RWPE1 (cell line): ENCODE measurements at places on chromosomes 2 and 18.

DNA sequence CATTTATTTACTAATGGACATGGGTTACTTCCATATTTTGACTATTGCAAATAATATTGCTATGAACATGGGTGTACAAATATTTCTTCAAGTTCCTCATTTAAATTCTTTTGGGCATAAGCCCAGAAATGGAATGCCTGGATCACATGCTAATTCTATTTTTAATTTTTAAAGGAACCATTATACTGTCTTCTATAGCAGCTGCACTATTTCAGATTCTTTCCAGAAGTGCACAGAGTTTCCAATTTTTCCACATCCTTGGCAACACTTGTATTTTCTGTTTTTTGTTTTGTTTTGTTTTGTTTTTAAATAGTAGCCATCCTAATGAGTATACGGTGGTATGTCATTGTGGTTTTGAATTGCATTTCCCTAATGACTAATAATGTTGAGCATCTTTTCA is 8.5 kb upstream of the RALBP1 start:
- no peak for DNase-seq

DNA sequence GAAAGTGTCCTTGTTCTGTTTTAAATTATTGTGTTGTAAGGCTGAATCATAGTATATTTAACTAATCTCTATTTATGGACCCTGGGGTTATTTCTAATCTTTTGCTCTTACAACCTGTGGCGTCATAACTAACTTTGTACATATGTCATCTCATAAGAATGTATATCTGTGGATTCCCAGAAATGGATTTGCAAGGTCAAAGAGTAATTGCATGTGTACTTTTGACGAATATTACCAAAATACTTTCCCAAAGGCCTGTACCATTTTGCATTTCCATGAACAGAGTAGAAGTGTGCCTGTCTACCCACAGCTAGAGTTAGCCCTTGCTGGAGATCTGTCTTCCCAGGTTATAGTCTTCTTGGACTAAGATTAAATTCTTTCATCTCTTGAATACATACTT is 42.8 kb downstream of the SEMA4F start:
- no peak for DNase-seq

DNA sequence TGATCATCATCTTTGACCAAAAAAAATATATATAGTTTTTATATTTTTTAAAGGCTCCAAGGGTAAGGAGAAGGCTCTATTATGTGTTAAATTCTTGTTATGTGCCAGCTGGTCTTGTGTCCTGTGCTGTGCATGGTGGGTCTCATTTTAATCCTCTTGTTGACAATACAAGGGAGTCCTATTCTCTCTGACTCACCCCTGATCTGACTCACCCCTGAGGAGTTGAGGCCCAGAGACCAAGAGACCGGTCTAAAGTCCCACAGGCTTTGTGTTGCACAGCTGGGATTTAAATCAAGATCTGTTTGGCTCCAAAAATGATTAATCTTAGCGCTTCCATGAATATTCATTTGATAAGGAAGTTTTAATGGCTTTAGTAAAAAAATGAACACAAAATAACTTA is 25.7 kb downstream of the MC2R start:
- DNase-seq: peak; percentile 18

- no peak for DNase-seq
Measured at GRCh38 chr18:79502782-79503181, 107.1 kb downstream of the NFATC1 start.

- no peak for DNase-seq
Measured at GRCh38 chr18:33957707-33958106, 267.0 kb downstream of the NOL4 start.

GRCh38 chr2:96906729-96907114 is 36.8 kb upstream of the SEMA4C start:
- DNase-seq: no peak

DNA sequence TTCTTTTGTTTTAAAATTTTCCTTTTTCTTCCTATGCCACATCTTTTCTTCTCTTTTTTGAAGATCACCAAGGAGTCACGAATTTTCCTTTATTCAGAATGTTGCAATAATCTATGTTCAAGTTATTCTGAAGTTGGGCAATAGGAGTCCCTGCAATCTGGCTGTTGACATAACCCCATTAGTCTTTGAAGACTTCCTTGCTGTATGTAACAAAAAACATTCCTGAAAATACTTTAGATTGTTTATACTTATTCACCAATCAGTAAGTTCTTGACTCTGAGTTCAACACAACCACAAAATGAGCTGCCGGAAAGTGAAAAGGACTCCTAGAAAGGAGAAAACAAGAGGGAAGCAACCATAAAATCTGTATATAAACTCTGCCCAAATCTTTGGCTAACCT is 62.8 kb downstream of the TMEM237 start:
- DNase-seq: no peak
